DMS53 (cell line): ENCODE measurements at places on chromosomes 5 and 9.

DNA sequence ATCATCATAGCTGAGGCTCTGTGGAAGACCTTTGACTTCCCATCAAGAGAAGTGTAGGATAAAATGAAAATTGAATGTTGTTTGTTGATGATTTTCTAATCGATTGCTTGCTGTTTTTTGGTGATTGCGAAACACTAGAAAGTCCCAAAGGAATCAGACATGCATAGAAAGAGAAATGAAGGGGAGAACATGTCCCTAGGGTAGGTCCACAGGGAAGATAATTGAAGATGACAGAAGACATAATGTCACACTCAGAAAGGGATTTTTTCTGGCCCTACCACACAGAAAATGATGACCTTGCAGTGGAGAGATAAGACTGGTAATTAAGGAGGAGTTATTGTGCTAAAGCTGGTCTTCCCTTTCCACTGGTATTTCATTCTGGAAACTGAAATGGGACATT is 62.8 kb downstream of the INSYN2B start:
- no peak for DNase-seq

- DNase-seq = peak; percentile 57
Observed at GRCh38 chr9:134136118-134136995, 475 bp downstream of the WDR5 start.

- DNase-seq = peak; percentile 41
Observed at GRCh38 chr9:8558176-8558575, 758.6 kb upstream of the DMAC1 start.

DNA sequence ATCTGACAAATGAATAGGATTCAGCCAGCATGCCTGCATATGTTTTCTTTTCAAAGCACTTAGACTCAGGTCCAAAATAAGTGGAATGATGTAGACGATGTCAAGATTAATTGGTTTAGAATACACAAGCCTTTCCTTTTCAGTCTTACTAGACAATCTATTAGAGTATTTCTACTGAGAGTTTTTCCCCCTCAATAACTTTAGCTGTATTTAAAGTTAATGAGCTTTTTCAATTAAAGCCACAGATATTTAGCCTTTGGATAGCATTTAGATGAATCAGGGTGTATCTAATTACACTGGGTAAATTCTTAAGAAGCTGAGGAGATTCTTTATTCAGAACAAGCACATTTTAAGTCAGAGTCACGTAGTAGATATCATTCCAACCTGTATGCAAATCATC is 198.7 kb upstream of the MPDZ start:
- no peak for DNase-seq

DNA sequence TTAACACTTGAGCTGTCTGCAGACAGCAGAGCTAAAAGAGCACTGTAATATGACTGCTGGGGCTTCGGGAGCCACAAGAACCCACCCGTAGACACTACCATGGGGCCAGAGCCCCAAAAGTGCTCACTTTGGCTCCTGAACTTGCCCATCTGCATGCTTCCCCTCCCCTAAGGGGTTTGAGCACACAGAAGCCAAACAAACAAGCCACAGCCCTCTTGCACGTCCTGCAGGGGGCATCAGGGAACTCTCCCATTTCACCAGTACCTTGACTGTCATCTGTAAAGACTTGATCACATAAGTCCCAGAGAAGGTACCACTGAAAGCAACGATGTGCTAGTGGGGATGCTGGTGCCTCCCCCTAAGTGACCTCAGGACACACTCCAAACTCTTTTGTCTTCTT is 681.8 kb downstream of the SEMA5A start:
- DNase-seq = peak; percentile 38

DNA sequence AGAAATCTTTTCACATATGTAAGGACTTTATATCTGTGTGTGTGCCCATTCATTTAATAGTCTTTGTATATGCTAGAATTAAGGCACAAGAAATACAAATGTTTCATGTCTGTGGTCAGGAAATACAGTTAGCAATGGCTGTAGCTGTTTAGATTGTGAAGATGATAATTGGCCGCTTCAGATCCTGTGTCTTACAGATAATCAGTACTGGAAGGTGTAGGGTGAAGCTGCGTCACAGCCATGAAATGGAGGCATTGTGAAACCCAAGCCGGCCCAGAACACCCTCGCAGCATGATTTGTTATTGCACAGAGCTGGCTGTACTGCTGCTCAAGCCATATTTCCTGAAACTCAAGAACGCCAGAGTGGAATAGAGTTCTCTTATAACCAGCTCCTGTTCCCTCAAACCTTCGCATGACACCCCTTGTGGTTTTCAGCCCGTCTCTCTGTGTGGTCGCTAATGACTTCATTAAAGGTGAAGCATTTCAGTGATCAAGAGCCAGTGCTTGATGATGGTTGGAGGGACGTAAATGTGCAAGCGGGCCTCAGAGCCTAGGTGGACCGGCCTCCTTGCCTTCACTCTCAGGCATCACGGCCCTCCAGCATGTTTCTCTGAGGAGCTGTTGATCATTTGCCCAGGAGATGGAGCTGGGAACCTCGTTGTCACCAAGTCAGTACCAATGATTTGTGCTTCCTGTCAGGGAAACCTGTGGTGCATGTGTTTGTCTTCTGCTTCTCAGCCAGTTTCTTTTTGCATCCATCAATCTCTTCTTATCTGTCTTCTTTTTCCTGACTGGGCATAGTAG is 80.1 kb downstream of the F2RL2 start:
- no peak for DNase-seq

DNA sequence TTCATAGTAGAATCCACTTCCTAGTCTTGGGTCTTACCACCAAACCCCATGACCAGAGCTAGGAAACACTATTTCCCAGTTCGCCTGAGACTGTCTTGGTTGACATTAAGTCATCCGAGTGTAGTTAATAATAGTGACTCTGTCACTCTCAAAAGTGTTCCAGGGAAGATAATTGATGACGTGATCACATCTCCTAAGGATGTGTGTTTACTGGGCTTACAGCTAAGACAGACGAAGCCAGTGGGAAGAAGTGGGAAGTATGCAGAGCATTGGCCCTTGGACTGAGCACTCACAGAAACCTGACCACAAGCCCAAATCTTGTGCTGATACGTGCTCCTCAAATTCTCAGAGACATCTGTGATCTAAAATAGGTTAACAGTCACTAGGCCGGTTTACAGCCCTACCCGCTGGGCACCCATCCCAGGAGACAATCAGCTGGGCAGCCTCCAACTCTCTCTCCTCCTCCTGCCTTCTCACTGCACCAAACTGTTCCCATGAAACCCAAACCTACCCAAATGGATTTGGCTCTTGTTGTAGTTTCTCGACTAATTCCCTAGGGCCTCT is 316.6 kb downstream of the TLE1 start:
- no peak for DNase-seq

DNA sequence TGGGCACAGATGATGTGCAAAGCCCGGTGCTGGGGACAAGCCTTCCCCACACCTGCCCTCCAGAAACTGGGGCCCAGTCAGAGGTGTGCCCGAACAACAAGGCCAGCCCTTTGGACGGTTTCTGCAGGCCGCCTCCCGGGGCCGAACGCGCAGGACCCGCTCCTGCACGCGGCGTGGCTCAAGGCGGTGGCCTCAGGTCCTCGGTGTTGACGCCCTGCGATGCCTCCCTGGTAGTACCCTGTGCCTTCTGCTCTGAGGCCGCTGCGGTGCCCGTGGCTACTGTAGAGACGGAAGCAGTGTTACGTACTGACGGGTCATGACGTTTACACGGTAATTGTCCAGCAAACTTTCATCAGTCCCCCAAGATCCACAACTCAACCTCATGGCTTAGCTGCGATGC is 33.5 kb upstream of the FANCC start:
- DNase-seq = no peak

DNA sequence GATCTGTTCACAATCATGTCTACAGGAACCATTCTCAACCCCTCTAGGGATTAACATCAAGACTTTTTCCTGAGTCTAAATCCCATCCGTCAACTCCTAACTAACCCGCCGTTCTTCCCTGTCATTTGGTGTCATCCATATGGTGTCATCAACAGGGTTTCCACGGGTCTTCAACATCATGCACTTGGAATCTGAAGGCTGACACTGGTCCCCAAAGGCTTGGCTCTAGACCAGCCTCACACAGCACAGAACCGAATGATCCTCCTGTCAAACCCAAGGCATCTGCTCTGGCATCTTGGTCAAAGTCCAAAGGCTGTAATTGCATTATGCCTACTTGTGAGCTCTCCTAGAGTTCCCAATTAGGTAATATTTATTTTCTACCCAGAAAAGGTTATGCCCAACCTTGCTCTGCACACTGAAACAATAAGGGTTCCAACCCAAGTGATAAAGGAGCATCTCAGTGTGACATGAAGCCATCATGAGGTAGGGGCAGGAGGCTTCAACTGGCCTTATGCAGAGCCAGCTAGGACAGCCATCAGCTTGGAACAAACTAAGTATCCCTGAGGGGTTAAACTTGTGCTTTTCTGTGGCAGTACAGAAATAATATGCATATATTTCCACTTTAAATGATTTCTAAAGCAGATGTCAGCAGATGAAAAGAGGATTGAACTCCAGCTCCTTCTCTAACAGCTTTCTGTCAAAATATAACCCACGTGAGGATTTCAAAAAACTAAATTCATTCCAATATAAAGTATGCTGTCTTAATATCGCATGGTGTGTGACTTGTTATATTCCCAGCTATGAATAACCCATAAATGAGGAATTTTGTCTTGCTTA is 13.9 kb downstream of the ENC1 start:
- no peak for DNase-seq
